ENCODE measurements at places on chromosomes 5 and 9. TPM values are rescaled to one million over a fixed set of nuclear protein-coding genes. Genes with fewer than 3 reads are reported as not detected.

Gene ADGRD2
- total RNA-seq, result not detected

Gene GADD45G
- total RNA-seq, result 124 TPM

Gene ACOT12
- total RNA-seq, result not detected

Gene PCDHGC4
- total RNA-seq, result 6.7 TPM

GRCh38 chr5:151718646-151719045 lies 31.9 kb upstream of the SPARC start:
- no peak for DNase-seq

DNA sequence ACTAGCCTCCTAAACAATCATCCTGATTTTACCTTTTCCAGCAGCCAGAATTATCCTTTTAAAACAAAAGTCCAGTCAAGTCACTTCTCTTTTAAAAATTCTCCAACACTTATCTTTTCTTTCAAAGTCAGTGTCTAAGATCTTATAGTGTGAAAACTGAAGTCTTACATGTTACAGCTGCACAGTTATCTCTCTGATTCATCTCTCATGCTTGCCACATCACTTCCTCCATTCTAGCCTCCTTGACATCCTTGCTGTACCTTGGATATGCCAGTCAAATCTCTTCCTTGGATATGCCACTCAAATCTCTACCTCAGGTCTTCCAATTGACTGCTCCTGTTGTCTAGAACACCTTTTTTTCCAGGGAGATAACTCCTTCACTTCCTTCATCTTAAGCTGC lies 361.7 kb upstream of the FTMT start:
- DNase-seq, result no peak

GRCh38 chr5:176185133-176185733 lies 53.0 kb upstream of the SIMC1 start:
- DNase-seq, result no peak

GRCh38 chr5:123906698-123907295 lies 394.8 kb downstream of the CSNK1G3 start:
- DNase-seq, result no peak

DNA sequence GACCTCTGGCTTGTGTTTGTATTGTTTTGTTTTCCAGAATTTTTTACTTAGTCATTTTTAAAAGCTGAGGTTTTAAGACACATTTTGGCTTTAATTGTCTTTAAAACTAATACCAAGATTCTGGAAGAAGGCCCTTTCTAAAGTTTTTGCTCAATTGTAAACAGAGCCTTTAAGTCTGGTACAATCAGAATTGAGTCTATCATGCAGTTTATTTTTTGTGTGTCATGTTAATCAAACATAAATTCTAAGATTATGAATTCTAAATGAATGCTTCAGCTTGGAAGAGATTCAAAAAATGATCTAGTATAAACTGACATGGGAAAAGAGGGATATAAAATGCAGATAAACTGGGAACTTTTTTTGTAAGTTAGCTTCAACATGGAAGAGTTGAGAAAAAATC lies 882.7 kb downstream of the TLE1 start:
- DNase-seq, result no peak

- no peak for DNase-seq
Measured at GRCh38 chr9:81266674-81267073, 422.7 kb downstream of the TLE1 start.

Data from glutamatergic neuron (in vitro differentiated cells).